CD4-positive, CD25-positive, alpha-beta regulatory T cell (primary cell): ENCODE measurements at places on chromosomes 5 and 9.

DNA sequence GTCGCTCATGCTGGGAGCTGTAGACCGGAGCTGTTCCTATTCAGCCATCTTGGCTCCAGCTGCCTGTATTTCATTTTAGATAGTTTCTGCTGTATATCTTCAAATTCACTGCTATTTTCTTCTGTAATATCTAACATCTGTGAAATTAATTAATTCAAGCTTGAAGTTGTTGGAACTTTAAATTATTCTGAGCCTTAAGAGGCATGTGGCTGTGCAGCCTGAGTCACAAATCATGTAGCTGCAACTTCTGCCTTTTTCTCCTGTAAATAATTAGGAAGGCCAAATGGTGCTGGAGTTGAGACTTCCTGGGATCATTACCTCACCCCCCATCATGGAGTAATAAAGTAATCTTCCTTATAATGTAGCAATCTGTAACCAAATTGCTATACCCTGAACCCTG, 183.3 kb upstream of the PCSK5 start:
- no peak for DNase-seq

DNA sequence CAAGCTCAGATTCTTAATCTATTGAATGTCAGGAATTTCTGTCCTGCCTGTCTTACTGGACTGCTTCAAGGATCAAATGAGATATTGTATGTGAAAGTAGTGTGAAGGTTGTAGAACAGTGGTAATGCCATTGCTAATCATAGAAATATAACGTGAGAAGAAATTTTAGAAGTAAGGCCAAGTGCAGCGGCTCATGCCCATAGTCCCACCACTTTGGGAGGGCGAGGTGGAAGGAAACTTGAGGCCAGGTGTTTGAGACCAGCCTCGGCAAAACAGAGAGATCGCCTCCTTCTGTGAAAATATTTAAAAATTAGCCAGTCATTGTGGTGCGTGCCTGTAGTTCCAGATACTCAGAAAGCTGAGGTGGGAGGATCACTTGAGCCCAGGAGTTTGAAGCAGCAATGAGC, 5.1 kb upstream of the HSPA5 start:
- DNase-seq, result no peak

- no peak for DNase-seq
Observed at GRCh38 chr5:65073250-65073661, 304.5 kb downstream of the CWC27 start.

DNA sequence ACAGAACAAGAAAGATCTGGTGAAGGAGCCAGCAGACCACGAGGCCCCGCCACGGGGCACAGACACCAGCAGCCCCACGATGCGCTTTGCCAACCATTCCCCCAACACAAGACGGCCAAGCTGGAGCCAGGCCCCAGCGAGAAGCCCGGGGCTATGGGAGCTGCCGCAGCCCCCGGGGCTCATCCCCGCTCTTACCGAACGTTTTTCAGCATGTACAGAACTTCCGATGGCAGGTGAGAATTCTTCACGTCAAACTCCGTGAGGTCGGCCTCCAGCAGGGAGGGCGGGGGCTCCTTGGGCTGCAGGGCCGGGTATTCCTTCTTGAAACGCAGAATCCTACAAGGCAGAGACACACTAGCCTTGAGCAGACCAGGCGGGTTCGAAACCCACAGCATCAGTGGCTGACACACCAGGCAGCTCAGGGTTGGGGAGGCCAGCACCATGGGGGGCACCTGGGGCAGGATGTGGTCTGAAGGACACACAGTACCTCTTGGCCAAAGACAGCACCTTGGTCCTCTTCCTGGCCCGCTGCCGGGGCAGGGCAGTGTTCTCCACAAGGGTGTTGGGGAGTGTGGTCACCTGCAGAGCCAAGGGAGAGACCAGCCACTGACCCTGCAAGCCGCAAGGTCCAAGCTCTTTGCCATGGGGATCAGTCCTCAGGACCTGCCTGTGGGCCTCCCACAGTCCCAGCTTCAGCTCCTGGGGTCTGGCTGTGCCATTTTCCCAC, 6.8 kb downstream of the PNPLA7 start:
- no peak for DNase-seq

GRCh38 chr5:17005107-17005828, 69.2 kb upstream of the MYO10 start:
- no peak for DNase-seq

- DNase-seq, result no peak
Observed at GRCh38 chr5:179486596-179487051, 63.7 kb upstream of the RUFY1 start.
